Left forelimb (tissue), 1 donor: ENCODE measurements at places on chromosomes 2 and 18.

DNA sequence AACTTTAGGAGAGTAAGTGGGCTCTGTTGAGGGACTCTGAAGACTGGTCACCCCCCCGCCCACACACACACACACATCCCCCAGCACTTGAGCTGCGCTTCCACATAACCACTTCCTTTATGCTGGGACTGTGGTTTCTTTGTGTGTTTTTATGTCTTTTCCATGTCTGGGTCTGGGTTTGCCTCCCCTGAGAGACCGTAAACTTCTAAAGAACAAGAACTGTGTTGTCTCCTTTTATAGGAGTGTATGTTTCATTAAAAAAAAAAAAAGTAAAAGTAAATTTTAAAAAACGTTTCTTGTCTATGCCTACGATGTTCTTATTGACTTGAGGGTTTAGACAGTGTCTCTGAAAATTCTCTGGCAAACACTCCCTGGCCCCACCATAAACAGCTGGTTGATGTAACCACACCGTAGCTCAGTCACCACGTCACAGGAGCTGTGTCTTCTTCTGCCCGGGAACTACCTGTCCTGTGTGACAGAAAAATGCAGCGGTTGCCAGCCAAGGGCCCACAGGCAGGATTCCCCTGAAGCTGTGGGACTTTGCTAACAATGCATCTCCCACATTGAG is 68.0 kb downstream of the KLHL29 start:
- no peak for DNase-seq

DNA sequence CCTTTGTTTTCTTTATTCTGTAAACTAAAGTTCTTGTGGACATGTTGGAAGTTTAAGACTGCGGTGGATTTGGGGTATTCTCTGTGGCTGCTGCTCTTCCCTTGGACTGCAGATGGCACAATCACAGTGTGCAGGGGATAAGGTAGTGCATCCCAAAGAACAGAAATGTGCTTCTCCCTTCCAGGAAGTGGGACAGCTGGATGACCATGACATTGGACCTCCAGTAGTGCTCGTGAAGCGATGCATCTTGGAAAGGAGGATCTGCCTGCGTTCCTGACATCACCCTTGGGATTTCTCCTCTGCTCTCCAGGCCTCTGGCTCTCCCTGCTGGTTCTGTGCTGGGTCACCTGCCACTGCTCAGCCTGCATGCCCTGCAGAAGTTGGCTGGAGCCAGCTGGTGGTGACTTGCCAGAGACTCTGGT is 109.9 kb downstream of the SLC4A3 start:
- DNase-seq: no peak

- no peak for DNase-seq
Measured at GRCh38 chr2:145321344-145321743, 801.4 kb upstream of the ZEB2 start.

DNA sequence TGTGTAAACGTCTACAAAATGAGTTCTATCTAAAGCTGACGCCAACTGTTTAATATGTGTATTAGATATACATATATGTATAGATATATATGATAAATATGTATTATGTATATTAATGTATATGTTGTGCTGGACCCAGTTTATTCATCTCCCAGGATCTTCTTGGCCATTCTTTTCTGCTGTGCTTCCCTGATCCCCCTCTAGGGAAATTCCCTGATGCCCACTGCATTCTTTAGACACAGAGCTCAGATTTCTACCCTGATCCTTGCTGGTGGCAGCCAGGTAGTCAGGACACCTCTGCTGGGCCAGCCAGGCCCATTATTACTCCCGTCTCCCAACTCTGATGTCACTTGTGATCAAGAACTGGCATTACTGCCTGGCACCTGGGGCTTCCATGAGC is 292.0 kb downstream of the PTPRM start:
- no peak for DNase-seq

- DNase-seq: no peak
Measured at GRCh38 chr2:42519624-42520023, 25.8 kb upstream of the KCNG3 start.

DNA sequence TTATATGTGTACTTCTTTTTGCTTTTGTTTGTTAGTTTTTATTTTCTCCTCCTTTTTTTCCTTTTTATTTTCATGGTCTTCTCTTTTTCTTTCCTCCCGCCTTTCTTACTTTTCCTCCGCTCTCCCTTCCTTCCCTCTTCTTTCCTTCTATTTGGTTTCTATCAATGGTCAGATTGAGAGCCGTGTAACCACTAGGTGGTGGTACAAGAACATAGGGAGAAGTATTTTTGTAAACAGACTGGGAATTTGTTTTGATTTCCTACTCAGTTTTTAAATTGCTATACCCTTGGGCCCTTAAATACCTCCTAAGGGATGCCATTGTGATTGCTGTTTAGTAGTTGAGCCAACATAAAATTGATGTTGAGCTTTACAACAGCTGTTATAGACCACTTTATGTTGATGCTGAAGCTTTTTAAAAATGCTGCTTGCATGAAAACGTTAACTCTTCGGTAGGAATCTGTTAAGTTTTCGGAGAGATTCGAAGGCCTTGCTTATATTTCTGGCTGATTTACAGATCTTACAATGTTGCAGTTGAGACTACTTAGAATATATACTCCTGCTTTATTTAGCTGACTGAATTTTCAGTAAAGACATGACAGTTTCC is 124.2 kb downstream of the UBE2E3 start:
- DNase-seq: no peak

- no peak for DNase-seq
Measured at GRCh38 chr18:49843778-49844625, 30.7 kb upstream of the ACAA2 start.

DNA sequence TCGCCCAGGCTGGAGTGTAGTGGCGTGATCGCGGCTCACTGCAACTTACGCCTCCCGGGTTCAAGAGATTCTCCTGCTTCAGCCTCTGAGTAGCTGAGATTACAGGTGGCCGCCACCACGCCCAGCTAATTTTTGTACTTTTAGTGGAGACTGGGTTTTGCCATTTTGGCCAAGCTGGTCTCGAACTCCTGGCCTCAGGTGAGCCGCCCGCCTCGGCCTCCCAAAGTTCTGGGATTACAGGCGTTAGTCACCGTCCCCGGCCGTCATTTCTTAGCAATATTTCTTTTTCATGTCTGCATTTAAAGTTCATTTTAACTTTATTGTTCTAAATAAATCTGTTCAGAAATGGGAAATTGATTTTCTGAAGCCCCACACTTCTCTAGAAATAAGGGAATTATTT is 597.3 kb upstream of the DDX18 start:
- no peak for DNase-seq
